Thoracic aorta (tissue), 2 donors: ENCODE measurements at places on chromosomes 5 and 9. TPM values are rescaled to one million over a fixed set of nuclear protein-coding genes. Genes with fewer than 3 reads are reported as not detected.

Gene FOXD4L3
- not detected for total RNA-seq

Gene FOXD1
- 10.0 TPM for total RNA-seq

Gene TMEM171
- total RNA-seq, result not detected

DNA sequence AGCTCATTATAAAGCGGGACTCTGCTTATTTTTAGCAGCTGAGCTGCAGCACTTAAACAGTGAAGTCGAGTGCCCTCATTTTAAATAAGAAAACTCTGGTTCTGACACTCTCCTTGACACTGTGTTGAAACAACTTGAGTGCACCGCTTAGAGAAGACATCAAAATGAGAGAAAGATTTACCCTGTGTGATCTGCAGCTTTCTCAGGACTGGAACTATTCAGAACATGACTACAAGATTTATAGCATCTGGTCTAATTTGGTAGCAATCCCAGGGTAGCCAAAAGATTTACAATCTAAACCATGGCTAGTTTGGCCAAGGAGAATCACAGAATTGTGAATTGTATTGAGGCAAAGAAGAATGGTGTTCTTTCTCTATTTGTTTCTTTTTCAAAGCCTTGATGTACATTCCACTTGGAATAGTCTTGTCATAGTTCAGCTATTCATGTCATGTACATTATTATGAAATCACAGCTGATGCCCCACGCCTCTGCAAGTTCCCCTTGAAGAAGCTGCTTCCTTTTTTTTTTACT, 38.7 kb downstream of the PLEKHG4B start:
- no peaks in the 10 kb centered on the region for H3K27me3 ChIP-seq
- H3K4me1 ChIP-seq, result no peaks in the 10 kb centered on the region
- no peak for DNase-seq
- no peak overlapping the region for H3K4me3 ChIP-seq
- no peaks in the 10 kb centered on the region for H3K36me3 ChIP-seq

GRCh38 chr5:170383227-170383626, 5.9 kb downstream of the KCNMB1 start:
- DNase-seq, result no peak
- peaks cover 52% of the 10 kb centered on the region for H3K4me1 ChIP-seq
- no peak overlapping the region for H3K4me3 ChIP-seq
- peaks cover 38% of the 10 kb centered on the region for H3K36me3 ChIP-seq

DNA sequence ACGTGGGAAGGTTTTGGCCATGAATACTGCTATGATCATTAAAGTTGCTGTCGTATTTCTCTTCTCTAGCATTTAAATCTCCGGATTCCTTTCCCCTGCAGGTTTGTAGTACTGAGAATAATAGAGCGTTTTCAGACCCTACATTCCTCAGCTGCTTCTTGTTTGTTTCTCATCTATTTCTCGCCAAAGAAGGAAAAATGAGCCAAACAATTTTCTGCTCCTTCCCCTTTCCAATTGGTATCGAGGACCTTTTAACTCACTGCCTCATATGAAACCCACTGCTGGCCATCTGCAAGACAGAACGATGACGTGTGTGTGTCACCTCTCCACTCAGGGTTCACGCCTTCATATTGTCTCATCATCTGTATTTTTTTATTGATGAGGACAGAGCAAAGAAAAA, 689.4 kb upstream of the WWC1 start:
- no peak overlapping the region for H3K27ac ChIP-seq
- H3K36me3 ChIP-seq, result no peaks in the 10 kb centered on the region
- no peak for DNase-seq
- H3K4me3 ChIP-seq, result no peak overlapping the region

GRCh38 chr9:34990908-34991606, 1.5 kb downstream of the DNAJB5 start:
- H3K27ac ChIP-seq, result peak overlapping the region; percentile 100
- peak overlapping the region; percentile 79 for H3K4me3 ChIP-seq
- no peaks in the 10 kb centered on the region for H3K27me3 ChIP-seq
- no peak for DNase-seq
- peaks cover 1% of the 10 kb centered on the region for H3K36me3 ChIP-seq
- H3K4me1 ChIP-seq, result peaks cover 61% of the 10 kb centered on the region

DNA sequence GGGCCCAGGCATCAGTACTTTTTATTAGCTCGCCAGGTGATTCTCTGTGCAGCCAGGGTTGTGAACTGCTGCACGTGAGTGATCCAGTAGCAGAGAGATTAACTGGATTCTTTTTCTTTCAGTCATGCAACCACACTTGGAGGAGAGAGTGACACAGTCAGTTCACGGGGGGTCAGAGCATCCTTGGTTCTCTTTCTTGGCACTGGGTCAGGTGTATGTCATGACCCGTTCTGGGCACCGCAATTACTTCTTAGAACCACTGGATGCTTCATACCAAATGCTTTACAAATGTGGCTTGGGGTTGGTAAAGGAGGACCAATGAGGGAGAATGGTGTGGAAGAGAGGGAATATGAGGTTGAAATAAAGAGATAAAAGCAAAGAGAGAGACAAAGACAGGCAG, 368.7 kb downstream of the MLLT3 start:
- no peak overlapping the region for H3K4me3 ChIP-seq
- no peak overlapping the region for H3K27ac ChIP-seq
- H3K27me3 ChIP-seq, result no peaks in the 10 kb centered on the region
- no peaks in the 10 kb centered on the region for H3K4me1 ChIP-seq
- no peak for DNase-seq

DNA sequence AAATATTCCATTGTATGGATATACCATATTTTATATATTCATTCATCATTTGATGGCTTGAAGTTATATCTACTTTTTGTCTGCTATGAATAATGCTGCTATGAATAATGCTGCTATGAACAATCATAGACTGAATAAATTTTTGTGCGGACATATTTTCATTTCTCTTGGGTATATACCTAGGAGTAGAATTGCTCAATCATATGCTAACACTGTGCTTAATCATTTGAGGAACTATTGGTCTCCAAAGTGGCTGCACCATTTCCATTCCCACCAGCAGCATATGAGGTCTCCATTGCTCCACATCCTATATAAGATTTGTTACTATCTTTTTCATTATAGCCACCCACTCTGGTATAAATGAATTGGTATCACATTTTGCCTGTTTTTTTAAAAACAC, 18.3 kb upstream of the TEK start:
- no peaks in the 10 kb centered on the region for H3K4me1 ChIP-seq
- H3K27ac ChIP-seq, result no peak overlapping the region
- H3K36me3 ChIP-seq, result no peaks in the 10 kb centered on the region
- no peak overlapping the region for H3K4me3 ChIP-seq
- DNase-seq, result no peak
- no peaks in the 10 kb centered on the region for H3K27me3 ChIP-seq

- no peaks in the 10 kb centered on the region for H3K36me3 ChIP-seq
- no peak overlapping the region for H3K4me3 ChIP-seq
- no peaks in the 10 kb centered on the region for H3K27me3 ChIP-seq
- no peak overlapping the region for H3K27ac ChIP-seq
- no peaks in the 10 kb centered on the region for H3K4me1 ChIP-seq
- no peak for DNase-seq
Measured at GRCh38 chr5:179381691-179382090, 36.4 kb upstream of the ADAMTS2 start.

GRCh38 chr9:4020038-4020754, 279.7 kb downstream of the GLIS3 start:
- H3K4me3 ChIP-seq, result no peak overlapping the region
- DNase-seq, result no peak
- H3K27me3 ChIP-seq, result no peaks in the 10 kb centered on the region
- H3K4me1 ChIP-seq, result peaks cover 6% of the 10 kb centered on the region

DNA sequence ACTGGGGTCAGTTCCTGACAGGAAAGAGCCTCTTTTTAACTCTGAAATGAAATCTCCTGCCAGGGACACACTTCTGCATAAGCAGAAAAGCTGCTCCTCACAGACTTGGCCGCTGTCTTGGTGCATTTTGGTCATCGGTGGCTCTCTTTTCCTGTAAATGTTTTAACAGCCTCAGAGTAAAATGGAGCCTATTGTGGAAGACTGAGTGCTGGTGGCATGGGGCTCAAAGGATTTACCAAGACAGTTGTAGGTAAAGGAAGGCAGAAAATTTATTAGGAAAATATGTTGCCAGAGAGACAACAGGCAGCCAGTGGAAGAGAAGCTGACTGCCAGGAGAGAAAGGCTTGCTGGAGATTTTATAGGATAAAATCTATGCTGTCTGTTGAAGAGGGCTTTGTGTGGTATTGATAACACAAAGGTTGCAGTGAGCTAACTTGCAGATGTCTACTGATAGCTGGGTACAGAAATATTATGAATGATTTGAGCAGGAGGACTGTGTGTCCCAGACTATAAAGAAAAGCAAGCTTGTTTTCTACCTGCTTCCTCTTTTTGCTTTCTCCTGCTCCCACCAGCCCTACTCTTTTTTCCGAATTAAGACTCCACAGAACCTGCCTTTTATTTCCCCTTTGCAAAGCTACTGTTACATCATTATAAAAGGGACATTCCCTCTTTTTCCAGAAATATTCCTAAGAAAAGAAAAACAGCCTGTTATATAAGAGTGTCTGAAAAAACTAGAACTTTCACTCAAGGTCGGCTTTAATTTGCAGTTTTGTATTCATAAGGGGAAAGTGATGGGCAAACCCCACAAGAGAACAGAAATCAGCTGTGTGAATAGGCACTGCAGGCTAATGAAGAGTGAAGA, 27.9 kb upstream of the IFNA14 start:
- no peak overlapping the region for H3K4me3 ChIP-seq
- no peak for DNase-seq
- H3K4me1 ChIP-seq, result no peaks in the 10 kb centered on the region
- H3K27me3 ChIP-seq, result no peaks in the 10 kb centered on the region
- no peaks in the 10 kb centered on the region for H3K36me3 ChIP-seq

DNA sequence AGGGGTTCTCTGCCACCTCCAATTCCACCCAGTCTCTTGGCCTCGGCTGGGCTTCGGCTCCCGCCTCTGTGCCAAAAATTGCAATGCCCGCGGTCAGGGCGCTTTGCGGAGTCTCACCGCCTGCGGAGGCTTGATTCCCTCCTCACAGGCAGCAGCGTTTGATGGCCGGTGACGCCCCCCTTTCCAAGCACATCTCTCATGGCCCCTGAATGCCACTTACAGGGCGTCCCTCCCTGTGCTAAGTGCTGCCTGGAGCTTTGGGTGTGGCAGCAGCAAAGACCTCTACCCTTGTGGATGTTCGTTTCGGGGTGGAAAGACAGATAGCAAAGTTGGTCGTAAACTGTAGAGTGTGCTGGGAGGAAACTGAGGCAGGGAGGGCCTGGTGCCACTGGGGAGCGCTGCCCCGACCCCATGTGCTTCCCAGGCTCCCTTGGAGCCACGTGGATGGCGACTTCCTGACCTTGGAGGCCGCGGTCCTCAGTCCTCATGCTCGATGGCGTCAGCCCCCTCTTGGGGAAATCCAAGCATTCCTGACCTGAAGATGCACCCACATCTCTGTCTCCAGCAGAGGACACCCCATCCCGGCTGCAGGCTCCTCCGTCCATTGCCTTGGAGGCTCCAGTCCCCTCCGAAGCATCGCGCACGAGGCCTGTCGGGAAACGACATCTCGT, 249.2 kb upstream of the IRX4 start:
- no peaks in the 10 kb centered on the region for H3K4me1 ChIP-seq
- H3K4me3 ChIP-seq, result no peak overlapping the region
- no peaks in the 10 kb centered on the region for H3K36me3 ChIP-seq

DNA sequence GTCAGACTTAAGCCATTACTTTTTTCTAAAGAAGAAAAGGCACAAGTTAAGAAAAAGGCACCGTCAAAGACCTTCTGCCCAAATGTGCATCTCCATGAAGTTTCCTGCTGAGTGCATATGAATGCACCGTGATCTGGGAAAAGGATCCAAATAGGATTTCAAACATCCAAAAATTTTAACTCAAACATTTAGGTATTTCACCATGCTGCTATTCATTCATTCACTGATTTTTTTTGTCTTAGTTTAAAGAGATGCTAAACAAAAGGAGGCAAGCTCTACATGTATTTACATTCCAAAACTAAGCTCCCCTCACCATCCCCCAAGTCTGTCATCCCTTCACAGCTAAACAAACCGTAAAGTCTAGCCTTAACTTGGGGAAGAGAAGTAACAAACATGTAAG, 291.9 kb downstream of the ARL15 start:
- H3K36me3 ChIP-seq, result no peaks in the 10 kb centered on the region
- H3K4me3 ChIP-seq, result no peak overlapping the region
- no peak for DNase-seq
- H3K27me3 ChIP-seq, result no peaks in the 10 kb centered on the region
